Panc1 (cell line): ENCODE measurements at places on chromosomes 12 and 14.

- no peak for DNase-seq
Measured at GRCh38 chr14:94700336-94700735, 69.6 kb downstream of the GSC start.

- no peak for DNase-seq
Measured at GRCh38 chr12:90075685-90076084, 367.0 kb upstream of the ATP2B1 start.

GRCh38 chr12:69094606-69095216 lies 144.7 kb upstream of the CPSF6 start:
- DNase-seq = no peak

GRCh38 chr12:81255456-81255855 lies 177.6 kb downstream of the ACSS3 start:
- no peak for DNase-seq

- DNase-seq = no peak
Measured at GRCh38 chr14:55884819-55885218, 233.4 kb upstream of the PELI2 start.

DNA sequence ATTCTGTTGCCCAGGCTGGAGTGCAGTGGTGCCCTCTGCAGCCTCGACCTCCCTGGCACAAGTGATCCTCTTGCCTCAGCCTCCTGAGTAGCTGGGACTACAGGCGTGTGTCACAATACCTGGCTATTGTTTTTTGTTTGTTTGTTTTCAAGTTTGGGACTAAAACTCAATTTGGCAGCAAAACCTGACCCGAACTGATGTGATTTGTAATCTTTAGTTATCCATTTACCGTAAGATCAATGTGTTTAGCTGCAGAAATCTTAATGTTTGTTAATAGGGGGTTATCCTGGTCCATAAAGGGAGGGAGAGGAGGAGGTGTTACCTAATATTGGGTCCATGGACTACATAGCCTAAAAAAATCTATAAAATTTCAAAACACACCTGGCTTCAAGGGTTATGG lies 738 bp upstream of the C1S start:
- no peak for DNase-seq

- DNase-seq = no peak
Measured at GRCh38 chr12:52141306-52141705, 50.5 kb downstream of the KRT80 start.

GRCh38 chr12:11949738-11950411 lies 120.9 kb upstream of the BCL2L14 start:
- DNase-seq = no peak

GRCh38 chr14:44170101-44170500 lies 337.0 kb downstream of the FSCB start:
- no peak for DNase-seq

DNA sequence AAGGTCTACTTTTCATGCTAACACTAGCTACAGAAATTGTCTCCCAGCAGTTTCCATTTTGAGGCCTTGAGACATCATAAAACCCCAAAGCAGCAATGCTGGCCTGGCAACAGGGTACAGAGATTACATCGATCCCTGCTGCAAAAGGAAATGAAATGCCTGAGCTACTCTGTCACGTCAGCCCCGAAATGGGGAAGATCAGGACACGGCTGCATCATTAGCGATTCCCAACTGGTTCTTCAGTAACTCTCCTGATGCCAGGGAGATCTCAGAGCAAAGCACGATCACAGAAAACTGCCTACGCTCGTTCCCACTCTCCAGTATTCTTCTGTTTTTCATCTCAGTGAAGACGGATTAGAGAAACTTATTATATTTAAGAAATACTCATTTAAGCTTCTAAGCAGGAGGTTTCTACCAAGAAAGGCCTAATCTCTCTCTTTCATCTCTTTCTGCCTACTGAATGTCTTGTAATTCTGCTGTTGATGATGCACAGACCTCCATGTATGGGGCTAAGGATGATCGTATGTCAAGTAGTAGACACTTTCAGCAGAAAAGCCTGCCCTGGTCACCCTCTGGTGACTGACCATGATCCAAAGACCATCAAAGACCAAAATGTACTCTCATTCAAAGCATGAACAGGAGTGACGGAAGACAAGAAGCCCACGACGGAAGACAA lies 168.5 kb downstream of the RIMBP2 start:
- no peak for DNase-seq

DNA sequence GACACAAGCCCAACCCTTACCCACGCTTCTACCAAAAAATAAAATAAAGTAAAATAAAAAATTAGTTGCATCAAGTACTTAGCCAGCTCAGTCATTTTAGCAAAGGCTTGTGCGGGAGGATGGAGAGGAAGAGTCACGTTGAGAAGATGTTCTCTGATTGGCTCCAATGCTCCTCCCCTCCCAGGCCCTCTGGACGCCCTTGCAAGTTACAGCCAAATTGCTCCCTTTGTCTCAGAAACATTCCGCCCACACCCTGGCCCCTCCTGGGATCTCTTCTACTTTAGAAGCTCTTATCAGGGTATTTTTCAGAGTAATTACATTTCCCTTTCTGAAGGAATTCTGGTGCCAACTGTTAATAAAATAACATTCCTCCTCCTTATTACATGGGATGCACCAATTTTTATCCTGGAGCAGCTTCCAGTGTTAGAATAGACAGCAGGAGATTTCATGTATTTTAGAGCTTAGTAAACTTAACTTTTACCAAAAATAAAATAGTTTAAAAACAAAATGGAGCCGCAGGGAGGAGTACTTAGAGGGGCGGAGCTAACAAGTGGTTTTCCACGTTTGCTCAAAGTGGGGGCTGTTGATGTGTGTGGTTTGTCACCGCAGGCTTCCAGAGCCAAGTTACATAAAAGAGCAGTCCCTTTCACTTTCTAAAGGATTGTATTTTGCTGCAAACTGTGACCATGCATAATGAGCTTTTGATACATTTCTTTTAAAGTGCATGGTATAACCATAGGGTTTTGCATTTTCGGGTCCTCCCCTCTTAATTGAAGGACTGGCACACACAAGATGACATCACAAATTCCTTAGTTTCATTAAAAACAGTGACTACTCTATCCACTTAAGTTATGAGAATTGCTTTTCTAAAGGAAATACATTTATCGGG lies 71.7 kb upstream of the RAP1B start:
- DNase-seq = no peak

DNA sequence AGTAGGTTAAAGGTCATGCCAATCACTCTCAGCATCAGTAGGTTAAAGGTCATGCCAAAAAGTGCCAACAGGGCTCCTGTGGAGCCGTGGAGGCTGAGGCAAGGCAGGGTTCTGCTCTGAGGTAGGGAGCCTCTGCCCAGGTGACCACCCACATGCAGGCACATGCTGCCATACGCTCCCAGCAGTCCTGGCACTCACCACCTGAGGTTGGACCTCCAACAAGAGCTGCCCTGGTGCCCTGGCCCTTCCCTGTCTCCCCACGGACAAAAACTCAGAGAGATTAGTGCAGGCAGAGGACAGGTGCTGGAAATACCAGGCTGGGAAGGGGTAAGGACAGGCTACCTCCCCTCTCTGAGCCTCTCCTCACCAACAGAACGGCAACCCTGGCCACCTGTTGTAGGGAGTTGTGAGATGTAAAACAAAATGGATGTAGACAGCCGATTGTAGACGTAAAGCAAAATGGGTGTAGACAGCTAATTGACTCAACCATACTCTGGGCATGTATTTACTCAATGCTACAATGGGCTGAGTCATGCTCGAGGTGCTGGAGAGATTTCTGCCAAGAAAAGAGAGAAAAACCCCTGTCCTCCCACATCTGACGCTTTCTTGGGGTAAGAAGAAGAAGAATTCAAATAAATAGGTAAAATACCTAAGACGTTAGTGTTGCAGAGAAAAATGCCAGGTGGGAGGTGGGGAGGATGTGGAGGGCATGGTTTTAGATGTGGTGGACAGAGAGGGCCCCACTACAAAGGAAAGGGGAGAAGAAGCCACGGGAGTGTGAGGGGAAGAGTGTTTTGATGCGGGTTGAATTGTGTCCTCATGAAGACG lies 32.4 kb downstream of the LTBP2 start:
- no peak for DNase-seq

GRCh38 chr14:104724407-104724980 lies 465 bp downstream of the ADSS1 start:
- DNase-seq = no peak

DNA sequence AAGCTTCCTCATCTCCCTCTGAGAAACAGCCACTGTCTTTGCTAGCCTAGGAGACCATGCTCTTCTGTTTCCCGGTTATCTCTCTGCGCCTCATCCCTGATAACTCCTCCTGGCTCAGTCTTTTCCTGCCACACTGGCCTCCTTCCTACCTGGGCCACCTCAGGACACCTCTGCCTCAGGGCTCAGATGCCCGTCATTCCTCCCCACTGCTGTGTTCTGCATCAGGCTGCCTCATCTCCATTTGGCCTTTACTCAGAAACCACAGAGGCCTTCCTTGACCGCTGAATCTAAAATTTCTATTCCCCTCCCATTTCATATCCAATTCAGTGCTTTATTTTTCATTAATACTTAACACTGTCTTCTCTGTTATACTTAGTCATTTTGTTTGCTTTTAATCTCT lies 311.0 kb upstream of the RGS6 start:
- DNase-seq = no peak

GRCh38 chr12:109539508-109539907 lies 33.8 kb downstream of the MMAB start:
- DNase-seq = no peak
